AG09319 (cell line): ENCODE measurements at places on chromosomes 12 and 14.

GRCh38 chr12:114864837-114865551 is 181.0 kb upstream of the TBX3 start:
- no peak for DNase-seq

GRCh38 chr12:62263966-62264365 is 3.8 kb downstream of the USP15 start:
- no peak for DNase-seq

DNA sequence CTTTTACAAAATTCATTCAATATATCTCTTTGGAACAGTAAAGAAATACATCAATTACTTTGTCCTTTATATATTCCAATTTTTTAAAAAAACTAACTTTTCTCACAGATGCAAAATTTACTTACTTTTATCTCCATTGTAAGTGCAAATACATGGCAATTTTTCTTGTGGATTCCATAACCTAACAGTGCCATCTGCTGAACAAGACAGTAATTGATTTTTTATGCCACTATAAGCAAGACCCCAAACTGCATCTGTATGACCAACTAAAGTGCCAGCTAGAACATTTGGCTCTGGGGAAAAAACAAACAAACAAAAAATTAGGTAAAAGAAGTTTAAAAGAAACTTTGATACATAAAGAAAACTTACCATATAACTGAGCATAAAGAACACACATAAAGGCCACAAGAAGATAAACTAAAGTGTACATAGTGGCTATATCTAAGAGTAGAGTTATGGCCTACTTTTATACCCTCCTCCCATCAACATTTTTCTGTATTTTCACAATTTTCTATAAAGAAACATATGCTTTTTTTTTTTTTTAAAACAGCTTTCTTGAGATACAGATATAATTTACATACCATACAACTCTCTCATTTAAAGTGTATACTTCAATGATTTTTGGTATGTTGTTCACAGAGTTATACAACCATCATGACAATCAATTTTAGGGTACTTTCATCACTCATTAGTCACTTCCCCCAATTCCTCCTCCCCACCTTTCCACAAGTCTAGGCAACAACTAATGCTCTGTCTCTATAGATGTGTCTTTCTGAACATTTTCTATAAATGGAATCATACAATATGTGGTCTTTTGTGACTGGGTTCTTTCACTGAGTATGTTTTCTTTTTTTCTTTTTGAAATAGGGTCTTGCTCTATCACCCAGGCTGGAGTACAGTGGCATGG is 32.6 kb downstream of the COCH start:
- DNase-seq: no peak

- no peak for DNase-seq
Measured at GRCh38 chr14:91464615-91465205, 45.4 kb downstream of the PPP4R3A start.

DNA sequence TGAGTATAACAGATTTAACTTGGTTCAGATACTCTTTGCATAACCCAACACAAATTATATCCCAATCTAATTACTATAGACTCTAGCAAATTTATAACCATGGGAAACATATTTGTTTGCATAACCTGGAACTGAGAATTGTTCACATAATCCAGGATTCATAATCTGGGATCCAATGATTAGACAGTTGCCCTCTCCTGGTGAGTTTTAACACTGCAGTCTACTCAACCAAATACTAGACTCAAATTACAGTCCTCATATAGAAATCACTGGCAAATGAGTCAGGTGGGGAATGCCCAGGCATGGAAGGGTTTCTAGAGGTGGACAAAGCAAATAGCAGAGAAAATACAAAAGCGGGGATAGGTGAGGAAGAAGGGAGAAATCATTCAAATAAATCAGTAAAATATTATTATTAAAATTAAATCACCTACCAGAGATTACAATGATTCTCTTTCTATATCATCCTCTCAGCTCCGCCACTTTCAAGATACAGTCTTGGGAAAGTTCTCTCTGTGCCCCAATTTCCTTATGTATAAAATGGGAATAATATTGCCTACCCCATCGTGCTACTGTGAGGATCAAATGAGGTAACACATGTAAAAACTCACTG is 9.4 kb downstream of the GCH1 start:
- no peak for DNase-seq

DNA sequence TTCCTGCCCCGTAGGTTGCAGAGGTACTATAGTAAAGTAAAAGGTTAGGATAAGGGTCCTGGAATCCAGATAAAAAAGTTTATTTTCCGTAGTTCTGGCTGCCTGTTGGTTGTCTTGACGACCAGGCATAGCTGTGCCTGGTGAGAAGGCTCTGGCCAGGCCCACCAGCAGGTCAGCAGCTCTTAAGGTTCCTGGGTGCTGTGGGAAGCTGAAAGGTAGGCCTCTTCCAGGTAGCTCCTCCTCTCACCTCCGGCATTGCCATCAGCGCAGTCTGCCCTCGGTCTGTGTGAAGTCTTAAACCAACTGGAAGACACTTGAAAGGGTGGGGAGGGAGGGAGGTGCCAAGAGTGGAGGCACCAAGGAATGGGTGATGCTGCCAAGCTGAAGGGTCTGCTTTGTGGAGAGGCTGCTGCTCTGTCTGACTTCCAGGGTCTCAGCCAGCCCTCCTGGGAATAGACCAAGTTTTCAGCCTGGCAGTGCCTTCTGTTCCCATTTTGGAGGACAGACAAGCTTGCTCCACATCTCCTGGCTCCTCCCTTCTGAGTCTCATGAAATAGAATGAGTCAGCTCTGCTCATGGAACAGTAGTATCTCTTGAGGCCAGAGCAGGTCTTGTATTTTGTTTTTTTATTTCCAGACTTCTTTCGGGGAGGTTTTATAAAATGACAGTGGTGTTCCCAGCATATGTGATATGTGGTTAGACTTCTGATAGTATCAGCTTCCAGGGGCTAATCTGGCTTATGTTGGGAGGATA is 5.2 kb upstream of the ACADS start:
- peak; percentile 35 for DNase-seq

- no peak for DNase-seq
Measured at GRCh38 chr14:29274890-29275596, 508.5 kb downstream of the FOXG1 start.

GRCh38 chr12:106188256-106188655 is 49.5 kb upstream of the NUAK1 start:
- DNase-seq: no peak

DNA sequence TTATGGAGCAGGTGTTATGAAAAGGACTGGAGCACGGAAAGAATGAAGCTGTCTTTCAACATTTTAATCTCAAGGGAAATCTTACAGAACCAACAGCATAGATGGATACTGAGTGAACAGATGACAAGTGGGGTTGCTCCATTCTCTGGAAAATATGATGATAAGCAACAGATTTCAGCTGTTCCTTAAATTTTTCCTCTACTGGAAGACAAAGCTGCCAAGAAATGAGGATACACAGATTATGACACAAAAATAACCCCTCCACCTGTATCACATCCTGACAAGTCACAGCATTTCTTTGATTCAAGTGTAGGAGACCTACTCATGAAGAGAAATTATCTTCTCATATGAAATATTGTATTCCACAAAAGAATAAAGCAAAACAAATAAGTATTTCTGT is 13.0 kb upstream of the TMTC2 start:
- DNase-seq: no peak
